Hepatocyte (in vitro differentiated cells): ENCODE measurements at places on chromosomes 7 and 10. TPM values are rescaled to one million over a fixed set of nuclear protein-coding genes. Genes with fewer than 3 reads are reported as not detected.

The TMEM236 gene
- total RNA-seq = 0.80 and 1.4 TPM in 2 replicates

DNA sequence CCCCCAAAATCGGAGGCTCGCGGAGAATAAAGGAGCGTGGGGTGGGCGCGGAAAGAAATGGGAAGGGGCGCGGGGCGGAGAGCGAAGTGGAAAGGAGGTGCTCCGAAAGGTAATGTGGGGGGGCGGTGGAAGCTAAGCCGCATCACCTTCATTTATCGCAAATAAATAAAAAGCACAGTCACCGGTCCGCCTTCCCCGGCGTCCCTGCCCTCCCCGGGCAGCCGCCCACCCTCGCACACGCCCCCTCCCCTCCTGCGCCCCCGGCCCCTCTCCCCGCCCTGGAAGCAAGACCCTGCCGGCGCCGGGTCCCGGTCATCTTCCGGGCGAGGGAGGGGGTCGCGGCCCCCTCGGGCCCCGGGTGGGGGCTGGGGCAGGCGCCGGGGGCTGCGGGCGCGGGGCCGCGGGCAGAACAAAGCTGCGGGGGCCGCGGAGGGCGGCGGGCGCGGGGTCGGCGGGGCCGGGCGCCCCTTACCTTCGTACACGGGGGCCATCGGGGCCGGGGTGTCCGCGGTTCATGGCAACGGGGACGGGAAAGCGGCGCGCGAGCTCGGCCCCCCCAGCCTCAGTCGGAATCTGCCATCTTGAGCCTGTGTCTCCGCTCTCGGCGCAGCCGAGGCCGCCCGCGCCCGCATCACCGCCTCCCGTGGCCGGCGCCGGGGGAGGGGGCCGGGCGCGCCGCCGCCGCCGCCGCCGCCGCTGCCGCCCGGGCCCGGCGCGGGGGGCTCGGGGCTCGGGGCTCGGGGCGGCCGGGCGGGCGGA, 486 bp downstream of the HIPK2 start:
- peak; percentile 66 for DNase-seq

DNA sequence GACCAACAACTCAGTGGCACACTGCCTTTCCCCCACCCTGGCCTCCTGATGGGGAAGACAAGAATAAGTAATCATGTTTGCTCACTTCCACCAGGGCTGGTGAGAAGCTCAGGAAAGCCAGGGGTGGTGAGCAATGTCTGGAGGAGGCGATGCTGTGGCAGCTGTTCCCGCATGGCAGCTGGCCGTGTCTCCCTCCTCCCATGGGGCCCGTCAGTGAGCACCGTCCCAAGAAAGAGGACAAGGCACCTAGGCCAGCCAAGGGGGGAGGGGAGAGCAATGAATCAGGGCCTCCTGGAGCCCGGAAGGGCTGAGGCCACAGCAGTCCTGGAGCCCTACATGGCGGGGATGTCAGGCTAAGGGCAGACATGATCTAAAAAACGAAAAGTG, 69.2 kb upstream of the INSIG1 start:
- DNase-seq = no peak

The IFIT1B gene
- total RNA-seq = not detected in 2 replicates

DNA sequence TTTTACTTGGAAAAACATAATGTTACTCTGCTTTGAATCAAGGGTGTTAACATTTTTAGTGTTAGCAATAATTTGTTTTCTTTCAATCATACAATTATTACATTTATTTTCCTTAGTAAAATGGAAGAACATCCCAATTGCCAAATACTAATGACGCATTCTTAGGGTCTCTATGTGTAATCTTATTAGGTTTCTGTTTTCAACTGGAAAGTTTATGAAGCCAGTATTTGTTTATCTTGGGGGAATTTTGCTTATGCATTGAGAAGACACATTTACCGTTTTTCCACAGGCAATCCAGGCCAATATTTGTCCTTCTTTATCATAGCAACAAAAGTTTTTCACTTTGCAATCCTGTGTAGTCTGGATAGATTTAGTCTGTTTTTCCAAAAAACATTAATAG, 134.5 kb downstream of the CPED1 start:
- no peak for DNase-seq

The PTPN12 gene
- total RNA-seq = 50.5 and 55.1 TPM in 2 replicates

DNA sequence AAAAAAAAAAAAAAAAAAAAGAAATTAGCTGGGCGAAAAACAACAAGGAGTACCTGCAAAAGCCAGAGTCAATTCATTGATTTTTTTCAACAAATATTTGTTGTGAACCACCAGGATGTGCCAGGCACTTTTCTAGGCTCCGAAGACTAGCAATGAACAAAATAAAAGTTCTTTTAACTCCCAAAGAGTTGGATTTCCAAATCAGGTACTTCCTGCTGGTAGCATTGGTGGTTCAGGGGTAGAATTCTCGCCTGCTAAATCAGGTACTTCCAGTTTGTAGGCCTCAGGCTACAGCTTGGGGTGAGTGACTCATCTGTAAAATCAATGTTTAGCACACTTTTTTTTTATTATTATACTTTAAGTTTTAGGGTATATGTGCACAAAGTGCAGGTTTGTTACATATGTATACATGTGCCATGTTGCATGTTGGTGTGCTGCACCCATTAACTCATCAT, 10.9 kb downstream of the PPA1 start:
- peak; percentile 16 for DNase-seq

DNA sequence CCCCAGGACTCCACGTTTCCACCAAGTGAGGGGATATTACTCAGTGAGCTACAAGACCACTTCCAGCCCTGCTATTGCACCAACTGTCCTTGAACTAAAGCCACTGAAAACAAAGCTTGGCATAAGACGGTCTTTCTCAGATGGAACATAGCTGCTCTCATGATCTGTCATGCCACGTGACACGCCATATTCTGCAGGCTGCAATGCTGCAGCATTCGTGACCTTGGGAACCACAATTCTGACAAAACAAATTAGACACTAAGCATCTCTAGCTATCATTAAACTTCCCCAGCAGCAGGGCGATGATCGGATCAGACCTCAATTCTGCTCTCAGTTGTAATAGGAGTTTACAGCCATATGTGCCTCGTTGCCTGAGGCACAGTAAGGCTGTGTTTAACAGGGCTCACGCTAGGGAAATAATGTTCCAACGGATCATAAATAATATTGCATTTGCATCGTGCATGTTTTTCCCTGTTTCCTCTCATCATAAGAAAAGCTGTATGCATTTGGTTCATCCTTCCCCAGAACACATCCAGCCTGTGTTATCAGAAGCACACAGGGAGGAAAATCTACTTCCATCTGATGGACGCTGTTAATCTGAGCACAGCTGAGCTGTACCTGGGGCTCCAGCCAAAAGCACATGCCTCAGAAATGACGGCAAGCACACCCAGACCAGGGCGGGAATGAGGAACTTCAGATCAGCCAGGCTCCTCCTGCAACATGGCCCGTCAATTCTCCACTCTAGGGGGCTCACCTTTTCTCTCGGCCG, 38.6 kb upstream of the CNPY1 start:
- peak; percentile 49 for DNase-seq

The NPY4R2 gene
- total RNA-seq = 0.12 and 0.20 TPM in 2 replicates

The BAMBI gene
- 111 and 116 TPM in 2 replicates for total RNA-seq

- no peak for DNase-seq
Measured at GRCh38 chr7:68376131-68376661, 1222.1 kb upstream of the AUTS2 start.

DNA sequence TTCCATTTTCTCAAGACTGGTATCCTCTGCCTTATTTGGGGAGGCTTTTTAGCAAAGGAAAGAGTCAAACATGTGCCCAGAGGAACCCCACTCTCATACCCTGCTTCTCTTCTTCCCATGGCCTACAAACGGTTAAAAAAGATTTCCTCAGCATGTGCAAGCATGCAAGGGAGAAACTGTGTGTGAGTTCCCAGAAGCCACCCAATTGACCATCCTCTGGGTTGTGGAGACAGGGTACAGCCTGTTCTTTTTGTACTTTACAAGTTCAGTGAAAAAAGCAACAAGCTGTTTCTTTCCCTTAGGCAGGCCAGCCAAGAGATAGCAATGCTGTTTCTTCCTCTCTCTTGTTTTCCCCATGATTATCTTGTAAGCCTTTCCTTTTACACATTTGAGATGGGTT, 68.8 kb upstream of the MTPN start:
- DNase-seq = peak; percentile 28

DNA sequence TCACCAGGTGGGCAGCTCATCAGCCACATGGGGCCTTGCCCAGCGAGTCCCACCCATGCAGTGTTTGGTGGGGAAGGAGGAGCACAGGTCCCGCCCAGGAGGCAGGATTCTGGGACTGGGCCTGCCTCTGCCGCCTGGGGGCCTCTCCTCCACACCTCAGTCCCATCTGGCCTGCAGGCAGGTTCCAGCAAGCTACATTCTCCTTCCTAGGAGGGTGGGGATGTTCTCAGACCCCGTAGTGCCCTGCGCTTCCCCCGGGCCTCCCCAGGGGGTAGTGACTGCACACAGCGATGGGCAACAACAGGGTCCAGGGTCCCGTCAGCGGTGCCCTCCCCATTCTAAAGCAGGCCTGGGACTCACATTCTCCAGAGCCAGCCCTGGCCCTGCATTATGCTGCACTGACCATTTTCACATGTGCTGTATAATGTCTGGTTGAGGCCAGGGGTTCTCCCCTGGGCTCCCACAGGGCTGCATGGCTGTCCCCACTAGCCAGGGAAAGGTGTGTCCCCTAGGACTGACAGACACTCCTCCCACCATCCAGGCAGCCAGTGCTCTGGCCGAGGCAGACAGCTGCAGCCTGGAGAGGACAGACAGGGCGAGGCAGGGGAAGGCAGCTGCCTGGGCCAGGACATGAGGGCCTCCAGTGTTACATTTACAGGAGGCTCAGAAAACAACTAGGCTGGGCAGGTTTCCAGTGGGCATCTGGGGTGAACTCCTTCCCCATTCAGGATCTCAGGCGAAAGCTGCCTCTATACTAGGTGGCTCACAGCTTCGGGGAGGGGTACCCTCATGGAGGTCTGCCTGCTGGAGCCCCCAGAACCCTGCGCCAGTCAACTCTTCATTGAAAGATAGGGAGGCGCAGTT, 9.3 kb downstream of the RASGEF1A start:
- no peak for DNase-seq

GRCh38 chr10:5291501-5292195, 73.1 kb upstream of the UCN3 start:
- peak; percentile 64 for DNase-seq

DNA sequence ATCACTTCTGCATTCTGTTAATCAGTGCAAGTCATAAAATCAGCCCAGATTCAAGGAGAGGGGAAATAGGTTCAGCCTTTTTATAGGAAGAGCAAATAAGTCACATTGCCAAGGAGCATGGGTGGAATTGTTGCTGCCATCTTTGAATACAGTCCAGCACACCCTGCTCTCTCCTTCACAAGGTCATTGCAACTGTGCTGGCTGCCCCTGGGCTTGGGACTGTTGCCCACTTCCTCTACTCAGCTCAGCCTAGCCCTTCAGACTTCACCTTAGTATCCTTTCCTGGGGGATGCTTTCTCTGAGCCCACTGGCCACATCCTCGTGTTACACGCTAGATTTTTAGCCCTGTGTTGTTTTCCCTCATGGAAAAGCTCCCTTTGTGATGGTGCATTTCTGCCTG, 527.7 kb downstream of the GALNT17 start:
- no peak for DNase-seq

The GPNMB gene
- 30.5 and 32.1 TPM in 2 replicates for total RNA-seq

The PNLIPRP1 gene
- total RNA-seq = not detected in 2 replicates

- no peak for DNase-seq
Measured at GRCh38 chr10:73247509-73248258, 629 bp upstream of the DNAJC9 start.

GRCh38 chr10:96578022-96578421, 8.8 kb downstream of the TM9SF3 start:
- DNase-seq = no peak

DNA sequence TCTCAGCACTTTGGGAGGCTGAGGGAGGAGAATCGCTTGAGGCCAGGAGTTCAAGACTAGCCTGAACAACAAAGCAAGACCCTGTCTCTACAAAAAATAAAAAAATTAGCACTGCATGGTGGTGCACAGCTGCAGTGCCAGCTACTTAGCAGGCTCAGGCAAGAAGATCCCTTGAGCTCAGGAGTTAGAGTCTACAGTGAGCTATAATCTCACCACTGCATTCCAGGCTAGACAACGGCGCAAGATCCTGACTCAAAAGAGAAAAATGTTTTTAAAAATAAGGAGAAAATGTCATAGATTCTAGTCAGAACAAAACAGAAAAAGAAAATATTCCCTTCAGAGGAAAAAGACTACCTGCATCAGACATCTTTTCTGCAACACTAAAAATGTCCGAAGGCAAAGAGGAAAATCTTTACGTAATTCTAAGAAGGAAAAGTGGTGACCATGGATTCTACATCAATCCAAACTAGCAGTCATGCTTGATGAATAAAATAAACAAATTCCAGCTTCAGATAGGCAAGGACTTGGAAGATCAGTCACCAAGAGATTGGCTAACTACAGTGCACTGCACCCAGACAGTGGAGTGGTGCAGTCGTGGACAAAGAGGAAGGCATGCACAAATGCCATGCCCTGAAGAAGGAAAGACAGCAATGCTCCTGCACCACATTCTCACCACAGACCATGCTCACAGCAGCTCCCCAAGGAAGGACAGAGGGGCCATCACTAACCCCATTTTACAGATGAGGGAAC, 54.3 kb downstream of the ERCC6 start:
- no peak for DNase-seq

The TSPAN33 gene
- 9.6 and 10.4 TPM in 2 replicates for total RNA-seq

The UMAD1 gene
- 21.9 and 29.0 TPM in 2 replicates for total RNA-seq

DNA sequence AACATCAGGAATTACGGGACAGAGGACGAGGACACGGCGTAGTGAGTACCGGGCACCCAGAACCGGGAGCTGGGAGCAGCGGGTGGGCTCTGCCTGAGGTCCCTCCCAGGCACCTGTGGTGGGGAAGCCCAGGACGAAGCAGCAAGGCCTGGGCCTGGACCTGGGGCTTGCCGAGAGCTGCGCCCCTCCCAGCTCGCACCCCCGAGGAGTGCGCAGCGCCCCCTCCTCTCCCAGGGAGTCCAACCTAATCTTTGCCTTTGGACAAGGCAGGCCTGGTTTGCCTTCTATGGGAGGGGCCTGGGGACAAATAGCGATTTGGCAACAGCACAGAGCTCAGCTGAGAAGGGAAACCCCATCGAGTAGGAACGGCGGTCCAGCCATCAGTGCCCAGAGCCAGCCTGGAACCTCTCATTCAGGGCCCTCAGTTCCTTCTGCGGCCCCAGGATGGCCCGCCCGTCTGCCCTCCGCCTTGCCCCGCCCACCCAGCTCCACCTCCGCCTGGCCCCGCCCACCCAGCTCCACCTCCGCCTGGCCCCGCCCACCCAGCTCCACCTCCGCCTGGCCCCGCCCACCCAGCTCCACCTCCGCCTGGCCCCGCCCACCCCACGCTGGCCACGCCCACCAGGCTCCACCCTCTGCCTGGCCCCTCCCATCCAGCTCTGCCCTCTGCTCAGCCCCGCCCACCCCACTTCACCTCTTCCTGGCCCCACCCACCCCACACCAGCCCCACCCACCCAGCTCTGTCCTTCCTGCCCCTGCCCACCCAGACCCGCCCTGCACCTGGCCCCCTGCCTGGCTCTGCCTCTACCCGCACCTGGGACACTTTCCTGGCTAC, 32.5 kb upstream of the KNDC1 start:
- DNase-seq = no peak

The SLC16A12 gene
- total RNA-seq = 5.7 and 7.7 TPM in 2 replicates

The EVX1 gene
- total RNA-seq = 1.1 and 1.6 TPM in 2 replicates

The CYP2W1 gene
- total RNA-seq = 20.3 and 31.1 TPM in 2 replicates

- DNase-seq = no peak
Measured at GRCh38 chr7:311796-312195, 21.8 kb downstream of the FOXL3 start.

GRCh38 chr10:22335173-22335933, 9.9 kb upstream of the SPAG6 start:
- DNase-seq = peak; percentile 72

- DNase-seq = no peak
Measured at GRCh38 chr10:125331056-125331455, 170.7 kb upstream of the CTBP2 start.
